Mucosa of descending colon (tissue), 3 donors: ENCODE measurements at places on chromosomes 1 and 21. TPM values are rescaled to one million over a fixed set of nuclear protein-coding genes. Genes with fewer than 3 reads are reported as not detected.

GRCh38 chr1:231616667-231617066 is 9.9 kb upstream of the DISC1 start:
- no peak for DNase-seq

DNA sequence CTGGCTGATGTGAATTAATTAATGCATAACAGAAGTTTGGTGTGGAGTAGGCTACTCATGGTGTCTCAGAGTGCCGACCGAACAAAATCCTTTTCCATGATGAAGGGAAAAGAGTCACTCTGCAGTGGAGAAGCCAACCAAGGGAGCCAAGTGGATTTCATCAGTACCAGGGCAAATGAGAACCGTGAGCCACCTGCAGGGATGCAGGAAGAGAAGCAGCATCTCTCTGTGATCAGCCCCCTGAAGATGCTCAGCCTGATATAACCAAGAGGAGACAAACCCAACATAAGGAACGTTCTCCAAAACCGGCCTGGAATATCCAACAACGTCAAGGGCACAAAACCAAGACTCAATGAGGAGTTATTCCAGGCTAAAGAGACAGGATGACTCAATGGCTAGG is 13.4 kb upstream of the LAPTM5 start:
- DNase-seq: no peak

Gene LORICRIN
- total RNA-seq: not detected

Gene AMY1C
- total RNA-seq: not detected

- no peak for DNase-seq
These were observed 26.0 kb downstream of the RGS1 start for GRCh38 chr1:192601567-192601966.

- DNase-seq: no peak
These were observed 262.8 kb downstream of the LMO4 start for GRCh38 chr1:87591492-87591891.

Gene RGS16
- 0.61 TPM for total RNA-seq
